Activated CD8-positive, alpha-beta memory T cell treated with anti-CD3 and anti-CD28 coated beads for 1 hour (primary cell): ENCODE measurements at places on chromosomes 5 and 9.

DNA sequence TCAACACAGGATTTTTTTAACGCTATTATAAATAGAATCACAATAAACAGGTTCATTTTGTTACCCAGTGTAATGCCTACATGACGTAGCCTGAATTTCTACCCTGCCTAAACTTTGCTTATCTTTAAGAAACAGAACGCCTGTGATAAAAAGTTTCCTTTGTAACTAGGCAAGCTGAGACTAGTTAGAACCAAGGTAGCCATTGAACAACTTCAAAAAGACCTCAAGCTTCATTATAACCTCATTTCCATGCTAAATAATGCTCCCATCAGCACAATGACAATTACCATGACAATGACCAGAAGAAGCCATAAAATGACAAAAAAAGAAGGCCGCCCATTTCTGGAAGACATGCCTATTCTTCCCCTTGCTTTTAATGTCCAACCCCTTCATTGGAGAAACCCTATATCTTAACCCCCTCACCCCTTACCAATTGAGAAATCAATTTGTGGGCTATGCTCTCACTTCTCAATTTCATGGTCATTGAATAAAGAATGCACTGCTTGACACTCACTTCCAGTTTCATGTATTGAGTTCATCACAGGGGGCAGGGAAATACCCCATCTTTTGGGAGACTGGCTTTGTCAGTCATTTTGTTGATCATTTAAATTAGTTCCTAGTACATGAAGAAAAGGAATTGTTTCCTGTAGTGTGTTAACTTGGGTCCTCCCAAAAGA lies 276.8 kb downstream of the MCTP1 start:
- DNase-seq, result no peak

DNA sequence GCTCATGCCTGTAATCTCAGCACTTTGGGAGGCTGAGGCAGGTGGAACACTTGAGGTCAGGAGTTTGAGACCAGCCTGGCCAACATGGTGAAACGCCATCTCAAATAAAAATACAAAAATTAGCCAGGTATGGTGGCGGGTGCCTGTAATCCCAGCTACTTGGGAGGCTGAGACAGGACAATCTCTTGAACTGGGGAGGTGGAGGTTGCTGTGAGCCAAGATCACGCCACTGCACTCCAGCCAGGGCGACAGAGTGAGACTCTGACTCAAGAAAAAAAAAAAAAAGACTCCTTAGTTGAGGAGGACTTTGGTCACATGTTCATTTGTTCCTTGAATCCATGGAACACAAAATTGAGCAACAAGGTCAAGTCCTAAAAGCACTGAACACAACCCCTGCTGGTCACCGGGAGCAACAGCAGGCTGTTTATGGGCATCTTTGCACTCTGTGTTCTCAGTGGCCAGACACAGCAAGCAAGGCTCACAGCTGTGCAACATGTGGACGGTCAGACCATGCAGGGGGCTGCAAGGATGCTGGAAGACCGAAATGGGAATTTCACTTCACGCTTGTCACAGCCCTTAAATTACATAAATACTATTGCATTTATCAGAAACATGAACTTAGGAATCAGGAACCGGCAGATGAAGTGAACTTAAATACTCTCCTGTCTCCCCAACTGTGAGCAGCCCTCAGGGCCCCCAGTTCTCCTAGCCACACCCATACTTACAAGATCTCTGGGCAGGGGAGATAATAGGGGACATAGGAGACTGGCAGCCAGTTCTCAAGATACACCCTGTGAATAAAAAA lies 2.8 kb downstream of the GBGT1 start:
- DNase-seq, result no peak

GRCh38 chr9:127053960-127054359 lies 68.5 kb downstream of the ANGPTL2 start:
- no peak for DNase-seq

- peak; percentile 47 for DNase-seq
Measured at GRCh38 chr5:91225848-91226686, 157.1 kb downstream of the ARRDC3 start.

DNA sequence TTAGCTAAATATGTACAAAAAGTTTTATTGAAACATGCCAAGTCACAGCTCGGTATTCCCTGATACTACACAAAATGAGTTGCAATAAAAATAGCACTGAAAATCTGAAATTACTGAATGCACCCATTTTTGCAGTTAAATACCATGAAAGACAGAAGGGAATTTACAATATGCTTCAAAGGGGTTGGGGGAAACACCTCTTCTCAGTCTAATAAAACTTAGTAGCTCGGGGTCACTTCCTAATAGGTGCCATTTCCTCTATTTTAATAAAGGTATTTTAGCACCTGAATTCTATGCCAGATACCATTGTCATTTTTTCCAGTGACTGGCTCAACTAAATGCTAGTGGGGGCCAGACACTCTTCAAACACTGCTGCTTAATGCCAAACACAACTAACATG lies 204.1 kb upstream of the MEF2C start:
- DNase-seq, result no peak

DNA sequence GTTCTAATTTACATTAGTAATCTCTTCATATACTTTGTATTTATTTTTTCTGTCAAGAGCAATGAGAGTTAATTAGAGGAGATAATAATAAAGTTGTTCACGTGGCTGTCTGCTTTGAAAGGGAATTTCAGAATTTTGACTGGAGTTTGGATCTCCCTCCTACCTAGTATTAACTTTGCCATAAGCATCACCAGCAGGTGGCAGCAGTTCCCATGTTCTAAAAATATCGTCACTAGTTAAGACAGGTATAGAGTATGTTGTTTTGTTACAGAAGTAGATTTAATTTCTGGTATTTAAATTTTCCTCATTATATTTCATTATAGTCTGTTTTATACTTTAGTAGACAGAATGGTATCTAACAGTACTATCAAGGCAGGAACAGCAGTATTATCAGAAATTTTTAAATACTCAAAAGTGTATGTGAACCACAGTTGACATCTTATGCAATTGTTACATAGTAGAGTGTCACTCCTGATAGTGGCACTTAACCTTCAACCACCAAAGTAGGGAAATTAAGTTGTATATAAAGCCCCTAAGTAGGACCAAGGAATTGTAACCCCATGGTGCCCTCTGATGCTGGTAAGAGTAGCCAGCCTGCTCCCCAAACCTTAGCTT lies 20.4 kb downstream of the GNPDA1 start:
- peak; percentile 68 for DNase-seq

DNA sequence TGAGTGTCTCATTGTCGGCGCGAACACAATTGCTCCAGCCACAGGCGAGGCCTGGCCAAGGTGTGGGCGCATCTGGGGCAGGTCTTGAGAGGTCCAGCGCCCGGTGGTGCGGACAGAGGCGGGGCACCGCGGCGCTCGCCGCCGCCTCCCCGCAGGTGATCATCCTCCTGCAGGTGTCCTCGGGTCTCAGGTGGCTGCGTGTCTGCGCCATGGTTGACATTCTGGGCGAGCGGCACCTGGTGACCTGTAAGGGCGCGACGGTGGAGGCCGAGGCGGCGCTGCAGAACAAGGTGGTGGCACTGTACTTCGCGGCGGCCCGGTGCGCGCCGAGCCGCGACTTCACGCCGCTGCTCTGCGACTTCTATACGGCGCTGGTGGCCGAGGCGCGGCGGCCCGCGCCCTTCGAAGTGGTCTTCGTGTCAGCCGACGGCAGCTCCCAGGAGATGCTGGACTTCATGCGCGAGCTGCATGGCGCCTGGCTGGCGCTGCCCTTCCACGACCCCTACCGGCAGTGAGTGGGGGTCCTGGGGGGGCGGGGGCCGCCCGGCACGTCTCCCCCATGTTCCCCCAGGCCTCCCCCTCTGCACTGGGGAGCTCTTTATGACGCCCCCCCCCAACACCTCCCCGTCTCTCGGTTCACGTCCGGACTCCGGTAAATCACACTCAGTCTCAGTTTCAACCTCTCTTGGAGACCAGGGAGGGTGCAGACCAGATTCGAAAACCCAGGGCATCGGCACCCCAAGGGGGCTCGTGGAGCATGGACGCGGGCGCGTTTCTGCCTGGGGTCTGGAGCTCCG lies 446 bp downstream of the NXNL2 start:
- no peak for DNase-seq

DNA sequence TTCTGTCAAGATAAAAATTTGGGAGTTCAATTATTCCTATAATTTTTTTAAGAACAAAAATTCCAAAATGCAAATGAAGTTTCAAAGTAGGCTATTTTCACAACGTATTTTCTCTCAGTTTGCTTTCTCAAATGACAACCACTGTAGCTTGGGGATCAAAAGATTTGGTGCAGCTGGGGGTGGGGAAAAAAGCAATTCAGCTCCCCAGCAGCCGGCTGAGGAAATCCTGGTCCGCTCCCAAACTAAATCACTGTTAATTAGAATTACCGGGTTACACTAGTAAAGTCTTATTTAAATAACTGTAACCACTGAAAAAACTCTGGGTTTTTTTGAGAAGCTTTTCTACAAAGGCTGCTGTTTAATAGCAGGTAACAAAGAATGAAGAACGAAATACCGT lies 5.7 kb downstream of the NR6A1 start:
- DNase-seq, result no peak

- no peak for DNase-seq
Measured at GRCh38 chr5:5066276-5067186, 73.6 kb upstream of the ADAMTS16 start.

DNA sequence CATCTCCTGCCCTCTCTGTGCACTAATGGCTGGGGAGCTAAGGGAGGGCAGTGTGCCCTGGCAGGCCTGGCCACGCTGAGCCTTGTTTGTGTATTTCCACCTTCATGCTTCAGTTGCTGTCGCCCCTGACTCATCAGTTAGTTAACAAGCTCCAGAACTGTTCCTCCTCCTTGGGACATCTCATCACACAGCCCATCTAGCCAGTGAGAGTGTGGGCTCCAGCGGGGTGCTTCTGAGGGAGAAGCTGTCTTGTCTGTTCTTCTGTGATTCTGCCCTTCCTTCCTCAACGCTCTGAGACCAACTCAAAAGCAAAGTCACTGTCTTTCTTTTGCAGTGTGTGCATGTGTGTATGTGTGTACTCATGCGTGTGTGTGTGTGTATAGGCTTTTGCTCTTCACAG lies 58.3 kb upstream of the CPEB4 start:
- DNase-seq, result no peak

- DNase-seq, result no peak
Measured at GRCh38 chr9:21477466-21477865, 4.6 kb downstream of the IFNE start.

GRCh38 chr5:146219243-146219642 lies 15.8 kb downstream of the RBM27 start:
- no peak for DNase-seq

DNA sequence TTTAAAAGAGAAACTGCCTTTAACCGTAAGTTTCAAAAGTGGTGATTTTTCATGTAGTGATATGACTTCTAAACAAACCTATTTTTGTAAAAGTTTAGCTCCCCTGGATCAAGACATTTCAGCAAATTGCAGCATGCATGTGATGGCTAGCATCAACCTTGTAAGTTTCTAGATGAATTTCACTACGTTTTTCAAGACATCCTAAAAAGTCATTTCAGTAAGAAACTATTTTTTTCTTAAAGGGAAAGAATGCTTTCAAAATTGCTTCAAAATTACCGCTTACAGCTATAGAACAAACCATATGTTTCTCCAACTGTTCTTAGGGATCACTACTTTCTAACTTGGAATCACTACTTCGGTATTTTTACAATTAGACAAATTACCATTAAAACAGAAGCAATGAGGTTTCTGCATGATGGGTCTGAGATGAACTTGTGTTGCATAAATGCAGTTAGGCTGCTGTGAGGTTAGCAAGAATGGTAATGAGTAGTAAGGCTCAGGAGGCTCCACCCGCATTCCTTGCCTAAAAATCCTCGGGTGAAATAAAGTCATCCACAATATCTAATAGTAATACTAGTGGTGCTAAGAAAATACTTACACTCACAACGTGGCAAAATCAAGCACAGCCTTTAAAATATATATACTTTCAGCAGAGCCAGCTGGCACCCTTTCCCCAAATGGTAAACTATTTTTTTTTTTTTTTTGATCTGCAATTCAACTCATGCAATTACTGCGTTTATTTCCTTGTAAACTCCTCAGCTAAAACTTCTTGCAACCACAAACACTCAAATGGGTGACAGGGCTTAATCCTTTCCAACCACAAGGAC lies 53.8 kb downstream of the CDC14B start:
- no peak for DNase-seq

DNA sequence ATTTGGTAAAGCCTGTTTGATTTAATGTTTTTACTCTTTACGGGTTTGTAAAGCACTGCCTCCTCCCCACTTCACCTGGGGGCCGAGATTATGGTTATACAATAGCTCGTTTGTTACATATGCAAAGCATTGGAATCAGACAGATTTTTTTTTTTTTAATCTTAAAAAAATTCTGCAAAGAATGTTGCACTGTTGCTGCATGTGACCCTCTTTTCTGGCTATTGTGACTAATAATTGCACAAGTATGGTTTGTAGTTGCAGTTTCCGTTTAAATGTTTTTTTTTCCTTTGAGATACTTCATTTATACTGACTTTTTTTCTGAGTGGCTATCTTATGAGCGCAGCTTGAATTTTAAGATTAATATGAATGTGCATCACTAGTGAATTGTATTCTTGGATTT lies 165.3 kb downstream of the KDM4C start:
- DNase-seq, result no peak

DNA sequence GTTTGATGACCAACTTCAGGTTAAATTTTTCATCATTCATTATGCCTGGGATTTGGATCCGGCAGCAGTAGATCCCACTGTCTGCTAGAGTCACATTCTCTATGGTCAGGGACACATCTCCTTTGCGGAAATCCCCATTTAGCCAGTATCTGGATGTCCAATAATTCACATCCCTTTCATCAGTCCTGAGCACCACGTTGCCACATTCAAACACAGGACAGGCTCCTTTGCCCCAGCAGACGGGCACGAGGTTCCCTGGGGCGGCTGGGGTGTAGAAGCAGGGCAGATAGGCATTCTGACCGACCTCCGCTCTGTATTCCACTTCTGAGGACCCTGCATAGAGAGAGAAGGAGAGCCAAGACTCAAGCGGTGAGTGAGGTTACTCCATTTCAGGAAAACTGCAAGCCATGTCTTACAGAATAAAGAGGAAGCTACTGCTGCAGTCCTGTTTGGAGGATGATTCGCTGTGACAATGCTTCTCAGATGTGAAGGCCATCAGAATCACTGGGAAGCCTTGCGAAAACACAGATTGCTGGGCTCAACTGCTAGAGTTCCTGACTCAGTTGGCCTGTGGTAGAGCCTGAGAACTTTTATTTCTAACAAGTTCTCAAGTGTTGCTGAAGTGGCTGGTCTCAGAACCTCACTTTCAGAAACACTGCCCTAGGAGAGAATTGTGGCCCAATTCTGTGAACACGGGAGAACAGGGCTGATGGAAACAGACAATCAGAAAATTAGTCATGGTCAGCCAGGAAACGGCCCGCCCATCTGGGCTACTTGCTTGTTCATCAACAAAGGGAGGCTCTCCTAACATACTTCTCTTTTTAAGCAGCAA lies 2.0 kb downstream of the HAVCR2 start:
- no peak for DNase-seq

GRCh38 chr5:145834554-145834916 lies 607 bp downstream of the PRELID2 start:
- DNase-seq, result no peak

DNA sequence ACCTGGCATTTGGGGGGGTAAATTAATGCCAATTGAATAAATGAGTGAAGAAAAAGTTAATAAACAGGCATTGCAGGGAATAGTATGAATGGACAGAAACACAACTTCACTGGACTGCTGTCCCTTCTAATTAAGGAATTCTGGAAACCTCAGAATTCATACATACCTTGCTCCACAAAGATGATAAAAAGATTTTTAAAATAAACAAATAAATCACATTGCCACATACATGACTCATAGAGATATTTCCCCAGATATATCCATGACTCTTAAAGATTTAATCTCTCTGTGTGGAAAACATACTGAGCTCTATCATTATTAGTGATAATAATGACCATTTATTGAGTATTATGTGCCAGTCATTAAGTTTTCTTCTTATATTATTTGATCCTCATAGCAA lies 469.0 kb upstream of the MEF2C start:
- no peak for DNase-seq
